ENCODE measurements at places on chromosomes 16 and 17.

GRCh38 chr17:17719966-17720543 is 38.8 kb downstream of the RAI1 start:
- no peak for DNase-seq

- no peak for DNase-seq
These were observed 115.9 kb upstream of the CDH13 start for GRCh38 chr16:82510789-82511305.

DNA sequence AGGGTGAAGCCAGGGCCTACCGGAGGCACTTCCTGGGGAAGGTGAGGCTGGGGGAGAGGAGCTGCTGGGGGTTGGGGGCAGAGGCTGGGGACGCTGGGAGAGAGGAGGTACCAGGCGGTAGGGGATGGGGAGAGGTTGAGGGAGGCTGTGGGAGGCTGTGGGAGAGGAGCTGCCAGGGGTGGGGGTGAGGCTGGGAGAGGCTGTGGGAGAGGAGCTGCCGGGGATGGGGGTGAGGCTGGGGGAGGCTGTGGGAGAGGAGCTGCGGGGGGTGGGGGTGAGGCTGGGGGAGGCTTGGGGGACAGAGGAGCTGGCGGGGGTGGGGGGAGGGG is 99.4 kb downstream of the OR1D5 start:
- no peak for DNase-seq

- no peak for DNase-seq
These were observed 22.3 kb upstream of the CNOT1 start for GRCh38 chr16:58651965-58652348.

DNA sequence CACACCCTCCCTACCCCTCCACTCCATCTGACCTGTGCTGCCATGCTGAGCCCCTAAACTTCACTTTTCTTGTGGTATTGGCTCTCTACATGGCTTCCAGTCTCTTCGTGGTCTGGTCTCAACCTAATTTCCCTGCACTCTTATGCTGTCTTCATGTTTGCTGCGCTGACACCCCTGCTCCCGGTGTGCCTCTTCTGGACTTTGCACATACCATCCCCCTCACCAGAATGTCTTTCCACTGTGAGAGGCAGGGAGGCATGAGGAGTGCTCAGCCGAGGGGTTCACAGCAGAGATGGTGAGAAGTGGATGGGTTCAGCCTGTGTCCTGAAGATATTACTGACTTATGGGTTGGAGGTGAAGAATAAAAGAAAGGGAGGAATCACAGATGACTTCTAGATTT is 2.5 kb downstream of the TNFSF12 start:
- DNase-seq, result no peak

GRCh38 chr17:78790552-78790951 is 8.5 kb upstream of the CYTH1 start:
- DNase-seq, result no peak

GRCh38 chr17:50605429-50605828 is 29.3 kb upstream of the ABCC3 start:
- DNase-seq, result no peak

GRCh38 chr17:40938981-40939380 is 1.5 kb upstream of the KRT23 start:
- DNase-seq, result no peak

DNA sequence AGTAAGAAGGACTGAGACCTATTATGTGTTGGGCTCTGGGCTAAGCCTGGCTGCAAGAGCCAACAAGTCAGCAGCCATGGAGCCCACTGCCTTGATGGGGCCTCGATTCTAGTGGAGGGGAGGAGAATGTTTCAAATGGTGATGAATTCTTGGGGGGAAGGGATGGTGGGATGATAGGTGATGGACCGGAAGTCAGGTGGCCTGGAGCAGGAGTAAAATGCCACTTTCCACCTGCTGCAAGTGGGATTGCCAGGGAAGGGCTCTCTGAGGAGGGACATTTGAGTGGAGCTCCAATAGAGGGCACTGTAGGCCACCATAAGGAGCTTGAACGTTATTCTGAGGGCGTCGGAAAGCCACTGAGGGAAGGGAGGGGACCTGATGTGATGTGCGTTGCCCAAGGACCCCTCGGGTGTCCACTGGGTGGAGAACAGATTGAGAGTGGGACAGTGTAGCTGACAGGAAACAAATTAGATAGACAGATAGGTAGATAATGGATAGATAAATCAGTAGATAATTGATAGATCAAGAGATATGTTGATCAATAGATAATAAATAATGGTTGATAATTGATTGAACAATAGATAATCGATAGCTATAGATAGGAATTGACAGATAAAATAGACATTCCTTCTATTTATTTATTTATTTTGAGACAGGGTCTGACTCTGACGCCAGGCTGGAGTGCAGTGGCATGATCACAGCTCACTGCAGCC is 18.2 kb upstream of the NXPH3 start:
- no peak for DNase-seq

DNA sequence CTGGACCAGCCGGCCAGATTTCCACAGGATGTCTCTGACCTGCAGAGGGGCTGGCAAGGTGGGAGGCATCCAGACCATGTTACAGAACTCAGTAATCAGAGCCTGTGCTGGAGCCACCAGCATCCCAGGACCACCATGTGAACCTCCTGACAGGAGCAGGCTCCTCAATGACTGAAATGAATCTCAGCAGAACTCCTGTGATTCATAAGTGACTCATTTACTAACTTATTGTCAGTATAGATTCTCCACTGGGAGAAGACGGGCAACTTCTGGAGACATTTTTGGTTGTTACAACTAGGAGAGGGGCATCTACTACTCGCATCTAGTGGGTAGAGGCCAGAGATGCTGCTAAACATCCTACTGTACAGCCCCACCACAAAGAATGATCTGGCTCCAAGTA is 3.1 kb upstream of the WWOX start:
- DNase-seq, result no peak

DNA sequence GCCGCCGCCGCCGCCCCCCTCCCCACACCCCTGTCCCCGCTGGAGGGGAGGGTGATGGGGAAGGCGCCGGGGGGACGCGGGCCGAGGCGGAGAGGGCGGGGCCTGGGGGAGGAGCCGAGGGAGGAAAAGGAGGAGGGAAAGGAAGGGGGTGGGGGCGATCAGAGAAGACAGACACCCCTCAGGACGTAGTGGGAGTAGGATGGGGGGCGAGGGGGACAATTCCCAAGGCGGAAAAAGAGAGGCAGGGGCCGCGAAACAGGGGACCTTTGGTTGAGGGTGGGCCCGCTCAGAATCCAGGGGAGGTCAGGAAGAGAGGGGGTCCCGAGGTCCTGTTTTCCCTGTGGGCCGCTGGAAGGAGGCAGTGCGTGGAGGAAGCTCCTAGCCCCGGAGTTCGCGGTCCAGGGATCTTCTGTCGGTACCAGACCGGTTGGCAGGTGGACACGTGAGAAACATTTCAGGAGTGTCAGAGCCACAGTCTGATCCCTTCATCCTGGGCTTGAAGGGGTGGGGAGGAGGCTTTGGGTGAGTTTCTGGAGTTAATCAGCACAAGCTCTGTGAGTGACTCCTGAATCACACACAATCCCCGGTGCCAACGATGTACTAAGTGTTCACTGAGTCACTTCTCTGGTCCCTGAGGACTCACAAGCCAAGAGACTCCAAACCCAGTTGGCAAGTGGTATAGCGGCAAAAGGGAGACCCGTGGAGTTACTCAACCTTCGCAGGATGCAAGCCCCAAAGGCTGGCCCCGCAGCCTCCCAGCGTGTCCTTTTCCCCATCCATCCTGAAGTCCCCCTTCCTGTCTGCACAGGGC is at the start of gene XYLT1:
XYLT1 (minus strand) TSS at position 53 of the 811 bp plus-strand sequence. CDS start 164 bp downstream, outside the sequence.
- DNase-seq, result peak; percentile 73

- no peak for DNase-seq
These were observed 791 bp upstream of the ZNF629 start for GRCh38 chr16:30787613-30788378.

GRCh38 chr17:46832945-46833839 is 14.7 kb upstream of the WNT3 start:
- no peak for DNase-seq

DNA sequence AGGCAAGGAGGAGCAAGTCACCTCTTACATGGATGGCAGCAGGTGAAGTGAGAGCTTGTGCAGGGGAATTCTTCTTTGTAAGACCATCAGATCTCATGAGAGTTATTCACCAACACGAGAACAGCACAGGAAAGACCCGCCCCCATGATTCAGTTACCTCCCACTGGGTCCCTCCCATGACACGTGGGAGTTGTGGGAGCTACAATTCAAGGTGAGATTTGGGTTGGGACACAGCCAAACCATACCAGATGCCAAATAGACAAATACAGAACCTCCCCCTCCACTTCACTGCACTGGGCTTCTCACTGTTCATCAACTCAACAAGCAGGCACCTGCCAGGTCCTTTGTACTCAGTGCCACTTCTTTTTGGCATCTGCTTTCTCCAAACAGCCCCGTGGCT is 100.2 kb downstream of the WSCD1 start:
- DNase-seq, result no peak

DNA sequence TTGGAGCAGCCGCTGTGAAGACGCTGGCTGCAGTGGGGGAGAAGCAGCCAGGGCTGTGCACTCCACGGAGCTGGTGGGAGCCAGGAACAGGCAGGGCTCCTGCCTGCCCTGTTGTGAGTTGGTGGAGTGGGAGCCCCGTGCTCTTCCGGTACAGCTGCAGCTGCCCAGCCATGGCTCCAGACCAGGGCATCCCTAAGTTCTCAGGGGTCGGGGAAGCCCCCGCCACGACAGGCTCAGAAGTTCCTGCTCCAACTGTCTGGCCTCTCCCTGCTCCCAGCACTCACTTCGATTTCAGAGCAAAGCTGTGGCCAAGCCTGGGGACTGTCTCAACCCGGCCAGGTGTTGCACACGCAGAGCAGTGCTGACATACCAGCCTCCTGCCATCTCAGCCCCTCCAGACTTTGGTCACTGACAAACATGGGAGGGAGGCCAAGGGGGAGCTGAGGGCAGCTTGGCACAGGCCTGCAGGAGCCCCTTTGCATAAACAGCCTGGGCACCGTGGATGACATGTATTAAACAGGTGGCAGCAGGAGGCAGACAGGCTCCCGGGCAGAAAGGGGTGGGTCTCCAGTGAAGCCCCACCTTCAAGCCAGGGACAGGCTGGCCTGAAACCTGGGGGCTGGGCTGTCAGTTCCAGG is 13.9 kb upstream of the KDM8 start:
- peak; percentile 64 for DNase-seq

GRCh38 chr17:76419576-76420260 is 33.2 kb downstream of the UBE2O start:
- DNase-seq, result no peak

All from transverse colon (tissue), 4 donors.